ENCODE measurements at places on chromosomes 4 and X.

DNA sequence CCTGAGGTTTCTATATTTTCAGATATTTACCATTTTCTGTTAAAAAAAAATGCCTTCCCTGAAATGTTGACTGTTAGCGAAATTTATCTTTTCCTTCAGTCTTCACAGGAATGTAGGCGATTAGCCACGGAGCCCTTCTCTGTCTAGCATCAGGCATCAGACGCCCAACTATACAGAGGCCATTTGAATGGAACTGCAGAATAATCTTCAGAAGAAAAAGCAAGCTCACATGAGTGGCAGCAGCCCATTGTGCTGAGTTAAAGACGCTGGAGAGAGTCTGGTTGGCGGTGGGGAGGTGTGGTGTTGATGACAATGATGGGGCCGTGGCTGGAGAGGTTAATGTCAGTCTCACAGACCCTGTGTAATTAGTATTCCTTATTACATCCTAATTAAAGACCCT, 196.8 kb upstream of the LEF1 start:
- no peak for DNase-seq

DNA sequence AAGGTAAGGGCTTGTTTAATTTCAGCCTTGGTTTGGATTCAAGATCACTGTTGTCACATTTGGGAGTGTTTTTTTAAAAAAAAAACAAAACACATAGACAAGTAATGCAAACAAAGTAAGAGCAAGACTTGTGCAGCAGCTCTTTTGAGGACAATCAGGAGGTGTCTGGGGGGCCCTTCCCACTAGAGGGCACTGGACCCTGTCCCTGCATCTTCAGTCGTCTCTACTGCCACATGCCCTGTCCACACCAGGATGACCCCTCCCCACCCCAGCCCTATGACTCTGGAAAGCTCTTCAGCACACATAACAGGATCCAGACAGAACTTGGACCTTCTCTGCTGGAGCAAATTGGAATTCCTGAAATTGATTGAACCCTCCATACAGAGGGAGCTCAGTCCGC, 71.0 kb downstream of the USP46 start:
- DNase-seq: no peak

DNA sequence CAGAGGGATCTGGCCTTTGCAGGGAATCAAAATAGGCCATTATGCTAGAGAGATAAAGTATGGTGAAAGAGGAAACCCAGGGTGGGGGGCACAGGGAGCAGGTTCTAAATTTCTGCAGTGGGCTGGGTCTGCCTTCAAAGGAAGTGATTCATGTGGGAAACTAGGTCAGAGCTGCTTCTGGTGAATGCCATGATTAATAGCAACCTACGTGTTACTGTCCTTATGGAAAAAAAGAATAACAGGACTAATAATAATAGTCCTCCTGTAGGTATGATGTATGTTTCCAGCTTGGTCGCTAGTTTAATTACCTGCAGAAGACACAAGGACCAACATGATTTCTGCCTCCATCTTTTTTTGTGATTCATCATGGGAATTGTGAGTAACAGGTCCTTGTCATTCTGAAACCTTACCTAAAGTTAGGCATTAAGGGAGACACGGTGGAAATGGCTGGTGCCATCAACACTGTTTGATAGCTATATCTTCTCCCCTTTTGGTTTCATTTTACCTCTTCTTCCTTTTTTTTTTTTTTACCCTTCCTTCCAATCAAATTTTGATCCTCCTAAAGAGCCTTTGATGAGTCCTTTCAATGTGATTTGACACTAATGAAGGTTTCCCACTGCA, 180.4 kb downstream of the CPEB2 start:
- no peak for DNase-seq

- no peak for DNase-seq
These were observed 3.6 kb downstream of the UGT2B11 start for GRCh38 chr4:69210911-69211310.

GRCh38 chrX:124619710-124620109, 273.3 kb downstream of the SH2D1A start:
- no peak for DNase-seq

- DNase-seq: no peak
These were observed 86.8 kb downstream of the PDGFRA start for GRCh38 chr4:54315561-54316538.

DNA sequence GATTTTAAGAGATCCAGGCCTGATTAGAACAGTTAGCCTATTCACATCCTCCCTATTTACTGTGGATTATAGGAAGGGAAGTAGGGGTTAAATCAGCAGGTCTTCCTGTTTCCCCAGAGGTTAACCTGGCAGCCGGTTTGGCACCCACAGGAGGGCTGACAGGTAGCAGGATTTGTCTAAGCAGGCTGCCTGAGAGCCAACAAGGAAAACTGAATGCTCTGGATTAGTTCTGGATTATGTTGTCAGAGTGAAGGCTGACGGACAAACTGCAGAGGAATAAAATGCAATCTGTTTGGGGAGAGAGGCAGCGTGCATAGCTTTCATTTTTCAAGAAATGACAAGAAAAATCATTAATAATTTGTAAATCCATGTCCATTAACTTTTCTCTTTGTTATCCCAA, 397.1 kb upstream of the FAM241A start:
- DNase-seq: no peak

DNA sequence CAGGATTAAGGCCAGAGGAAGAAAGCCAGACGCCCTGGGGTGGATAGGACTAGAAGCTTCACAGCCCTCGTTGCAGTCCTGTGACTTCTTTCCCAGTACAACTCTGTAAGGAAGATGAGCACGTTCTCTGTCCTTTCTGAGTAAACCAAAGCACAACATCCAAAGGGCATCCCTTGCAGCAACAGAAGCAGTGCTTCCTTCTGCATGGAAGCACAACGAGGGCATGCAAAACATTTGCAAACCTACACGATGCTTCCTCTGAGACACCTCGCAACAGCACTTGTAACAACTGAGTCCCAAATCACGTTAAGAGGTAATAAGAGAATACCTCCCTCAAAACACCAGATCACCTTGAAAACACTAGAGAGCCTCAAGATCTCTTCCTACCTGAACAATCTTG, 335.7 kb upstream of the RASGEF1B start:
- no peak for DNase-seq

GRCh38 chr4:2723751-2724150, 32.4 kb downstream of the TNIP2 start:
- DNase-seq: no peak

DNA sequence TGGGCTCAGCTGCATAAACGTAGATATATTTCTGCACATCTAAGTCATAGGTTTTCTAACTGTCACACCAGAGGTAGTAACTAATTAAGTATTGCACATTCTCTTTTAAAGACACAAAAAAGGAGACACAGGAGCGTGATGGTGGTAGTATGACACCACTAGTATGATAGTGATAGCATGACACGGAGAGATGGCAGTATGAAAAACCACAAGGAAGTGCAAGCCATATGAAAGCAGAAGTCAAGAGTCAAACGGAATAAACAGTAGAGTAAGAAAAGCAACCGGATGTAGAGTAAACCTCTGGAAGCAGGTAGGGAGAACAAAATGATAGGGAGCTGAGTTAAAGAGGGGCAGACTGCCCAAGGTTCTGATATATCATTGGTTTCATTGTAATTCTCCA, 382.2 kb upstream of the INTU start:
- DNase-seq: no peak

GRCh38 chrX:150337026-150337425, 26.1 kb upstream of the MAMLD1 start:
- DNase-seq: no peak
